ENCODE measurements at places on chromosomes 6 and 20.

- DNase-seq: no peak
Measured at GRCh38 chr20:59043698-59044097, 1.1 kb upstream of the PRELID3B start.

- peak; percentile 54 for DNase-seq
Measured at GRCh38 chr6:31829633-31830283, 2.2 kb downstream of the HSPA1B start.

- no peak for DNase-seq
Measured at GRCh38 chr20:64108731-64109681, 1.6 kb upstream of the NPBWR2 start.

DNA sequence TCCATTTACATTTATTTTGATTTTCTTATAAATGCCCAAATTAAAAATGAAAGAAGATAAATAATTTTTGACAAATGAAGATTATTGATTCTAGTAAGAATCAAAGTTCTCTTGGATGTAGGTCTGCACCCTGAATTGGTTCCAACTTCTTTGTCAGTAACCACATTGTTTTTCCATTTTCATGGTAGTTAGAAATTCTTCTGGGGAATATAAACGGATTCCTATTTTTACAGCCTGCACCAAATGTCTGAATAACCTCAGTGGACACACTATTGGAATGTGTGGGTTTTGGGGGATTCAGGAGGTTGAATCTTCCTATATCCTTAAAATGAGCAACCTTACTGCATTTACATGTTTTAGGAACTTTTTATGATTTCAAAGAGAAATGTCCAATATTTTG, 1085.3 kb upstream of the MAP3K7 start:
- DNase-seq: no peak

GRCh38 chr20:54539521-54540046, 64.2 kb downstream of the DOK5 start:
- DNase-seq: peak; percentile 12

DNA sequence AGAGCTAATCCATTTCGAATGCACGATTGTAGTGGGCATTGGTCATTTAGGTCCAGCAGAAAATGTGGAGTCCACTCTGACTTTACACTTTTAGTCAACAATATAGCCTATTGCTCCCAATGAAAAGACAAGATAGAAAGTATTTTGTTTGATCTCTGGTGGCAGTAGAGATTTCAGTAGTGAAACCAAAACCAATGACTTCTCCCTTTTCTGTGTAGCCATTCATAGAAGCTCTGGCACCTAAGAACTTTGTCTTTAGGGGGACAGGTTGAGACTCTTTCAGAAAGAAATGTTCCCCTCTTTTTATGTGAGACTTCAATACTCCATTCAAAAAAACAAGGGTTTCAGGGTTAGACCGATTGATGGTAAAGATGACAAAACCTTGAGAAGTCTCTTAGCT, 510.8 kb upstream of the POU3F2 start:
- no peak for DNase-seq

- peak; percentile 32 for DNase-seq
Measured at GRCh38 chr6:142412658-142413057, 110.9 kb downstream of the ADGRG6 start.

- peak; percentile 97 for DNase-seq
Measured at GRCh38 chr6:161029195-161029809, 37.7 kb downstream of the MAP3K4 start.

DNA sequence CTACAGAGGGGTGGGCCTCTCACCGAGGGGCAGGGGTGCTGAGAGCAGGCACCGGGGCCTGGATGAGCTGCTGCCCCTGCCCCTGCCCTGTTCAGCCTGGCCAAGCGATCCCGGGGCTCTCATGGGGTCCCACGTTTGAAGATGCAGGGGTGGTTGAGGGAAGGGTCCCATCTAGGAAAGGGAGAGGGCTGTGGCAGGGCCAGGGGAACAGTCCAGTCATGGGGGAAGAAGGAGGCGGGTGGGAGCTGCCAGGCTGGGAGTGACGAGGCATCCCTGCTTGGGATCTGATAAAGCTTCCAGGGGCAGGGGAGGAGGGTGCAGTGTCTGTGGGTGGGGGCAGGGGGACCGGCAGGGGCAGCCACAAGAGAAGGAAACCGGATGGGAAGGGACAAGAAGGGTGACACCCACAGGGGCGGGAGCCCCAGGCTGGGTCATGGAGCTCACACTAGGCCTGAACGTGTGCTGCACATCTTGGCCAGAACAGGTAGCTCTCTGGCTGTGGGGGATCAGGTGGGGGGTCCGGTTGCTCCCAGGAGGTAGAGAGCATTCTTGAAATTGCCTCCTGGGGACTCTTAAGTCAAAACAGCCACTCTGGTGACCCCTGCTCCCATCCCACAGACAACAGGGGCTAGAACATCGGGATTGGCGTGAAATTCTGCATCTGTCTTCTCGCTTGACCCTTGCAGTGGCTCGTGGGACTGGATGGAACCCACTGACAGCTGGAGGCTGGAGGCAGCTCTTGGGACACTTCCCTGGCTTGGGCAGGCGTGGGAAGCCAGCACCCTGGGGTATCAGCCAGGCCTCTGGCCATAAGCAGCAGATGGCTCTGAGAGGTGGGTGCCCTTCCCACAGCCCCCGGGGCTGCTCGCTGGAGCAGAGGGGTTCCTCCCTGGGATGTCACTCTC, 58.0 kb upstream of the GATA5 start:
- DNase-seq: no peak

GRCh38 chr20:49786668-49787370, 25.8 kb upstream of the SLC9A8 start:
- DNase-seq: no peak
